ENCODE measurements at places on chromosomes 12 and 14.

DNA sequence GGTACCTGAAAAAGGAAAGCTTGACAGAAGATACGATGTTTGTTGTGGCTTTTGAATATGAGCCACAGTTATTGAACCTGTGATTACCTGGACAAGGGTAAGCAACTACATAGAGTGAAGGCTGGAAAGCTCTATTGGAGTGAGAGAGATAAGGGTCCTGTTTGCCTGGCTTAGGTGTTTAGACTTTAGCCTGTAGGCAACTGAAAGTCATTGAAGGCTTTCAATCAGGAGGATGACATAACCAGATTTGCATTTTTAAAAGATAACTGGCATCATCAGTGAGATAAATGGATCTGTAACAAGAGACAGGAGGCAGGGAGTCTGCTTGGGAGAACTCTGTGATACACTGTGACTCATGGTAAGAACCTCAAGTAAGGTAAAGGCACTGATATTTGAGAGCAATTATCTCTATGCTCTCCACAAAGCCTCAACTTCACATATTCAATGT lies 128.9 kb upstream of the SOX5 start:
- DNase-seq: no peak

DNA sequence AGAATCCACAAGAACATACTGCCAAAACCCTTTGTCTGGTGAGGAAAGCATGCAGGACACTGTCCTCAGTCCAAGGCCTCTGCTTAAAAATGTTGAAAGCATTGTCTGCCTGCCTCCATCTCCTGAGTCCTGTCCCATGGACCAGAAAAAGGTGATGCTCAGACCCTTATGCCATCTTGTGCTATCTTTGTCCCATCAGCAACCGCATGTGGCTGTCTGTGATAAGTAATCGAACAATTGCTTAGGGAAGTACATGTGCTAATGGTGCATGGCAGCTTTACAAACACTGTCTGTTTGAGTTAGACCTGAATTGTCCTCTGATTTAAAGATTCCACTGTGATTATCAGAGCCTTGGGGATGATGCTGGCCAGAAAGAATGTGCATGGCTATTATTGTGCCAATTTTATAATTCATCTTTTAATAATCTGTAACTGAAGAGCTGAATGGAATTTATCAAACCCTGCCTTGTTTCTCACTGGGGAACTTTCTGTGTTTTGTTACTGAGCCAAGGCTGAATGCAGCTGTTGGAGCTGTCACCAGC lies 177.5 kb downstream of the DACT1 start:
- no peak for DNase-seq

DNA sequence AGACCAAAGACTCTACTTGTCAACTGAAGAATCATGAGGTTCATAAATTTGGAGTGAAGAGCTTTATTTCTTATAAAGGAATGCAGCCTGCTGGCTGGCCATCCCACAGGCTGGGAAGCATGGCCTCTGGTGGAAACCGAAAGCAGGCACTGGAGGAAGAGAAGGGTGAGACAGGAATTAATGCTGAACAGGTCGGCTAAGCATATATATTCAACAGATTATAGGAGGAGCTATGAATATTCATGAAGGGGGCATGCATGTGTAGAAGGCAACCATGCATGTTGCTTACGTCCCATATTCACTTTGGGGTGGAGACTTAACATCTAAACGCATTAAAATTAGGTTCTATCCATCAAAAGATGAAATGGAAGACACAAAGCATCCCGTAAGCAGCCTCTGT lies 20.6 kb upstream of the RGS6 start:
- DNase-seq: no peak

DNA sequence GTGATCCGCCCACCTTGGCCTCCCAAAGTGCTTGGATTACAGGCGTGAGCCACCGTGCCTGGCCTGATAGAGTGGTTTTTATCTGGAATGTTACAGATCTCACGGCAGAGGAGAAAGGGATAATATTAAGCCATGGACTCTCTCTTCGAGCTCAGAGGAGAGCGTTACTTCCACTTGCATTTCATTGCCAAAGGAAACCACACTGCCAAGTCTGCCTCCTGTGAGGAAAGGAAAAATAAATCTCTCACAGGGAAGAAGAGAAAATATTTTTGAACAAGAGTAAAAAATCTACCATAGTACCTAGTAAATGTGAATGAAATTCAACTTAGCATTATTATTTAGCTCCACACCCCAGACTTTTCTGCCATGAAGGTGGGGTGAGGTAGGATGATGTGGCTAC lies 319.2 kb upstream of the PRICKLE1 start:
- no peak for DNase-seq

DNA sequence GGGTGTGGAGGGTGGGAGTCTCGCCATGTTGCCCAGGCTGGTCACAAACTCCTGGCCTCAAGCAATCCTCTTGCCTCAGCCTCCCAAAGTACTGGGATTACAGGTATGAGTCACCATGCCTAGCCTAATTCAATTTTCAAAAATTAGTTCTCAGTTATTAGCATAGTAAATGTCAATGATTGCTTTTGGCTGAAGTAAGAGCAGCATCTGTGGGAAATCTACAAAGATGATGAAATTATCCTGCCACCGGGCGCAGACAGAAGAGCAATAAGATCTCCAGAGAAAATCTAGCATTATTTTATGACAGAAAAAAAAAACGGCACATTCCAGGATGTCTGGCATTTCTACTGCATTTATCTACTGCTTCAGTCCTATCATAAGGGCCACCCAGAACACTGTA lies 97.9 kb upstream of the DAAM1 start:
- no peak for DNase-seq

DNA sequence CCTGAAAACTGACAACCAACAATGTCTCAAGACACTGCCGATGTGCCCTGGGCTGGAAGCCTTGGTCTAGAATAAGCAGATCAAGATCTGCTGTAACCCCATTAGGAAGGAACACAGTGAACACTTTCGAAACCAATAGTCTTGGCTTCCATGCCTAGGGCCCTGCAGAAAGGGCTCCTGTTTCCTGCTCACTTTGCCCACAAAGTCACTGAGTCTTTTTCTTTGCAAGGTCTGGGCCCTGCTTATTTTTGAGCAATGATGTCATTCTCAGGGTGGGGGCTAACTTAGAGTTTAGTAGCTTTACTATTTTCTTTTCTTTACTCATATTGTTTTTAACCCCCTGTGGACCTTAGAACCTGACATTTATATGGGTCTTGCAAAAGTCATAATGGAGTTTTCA lies 704.2 kb upstream of the TMEM132C start:
- no peak for DNase-seq

DNA sequence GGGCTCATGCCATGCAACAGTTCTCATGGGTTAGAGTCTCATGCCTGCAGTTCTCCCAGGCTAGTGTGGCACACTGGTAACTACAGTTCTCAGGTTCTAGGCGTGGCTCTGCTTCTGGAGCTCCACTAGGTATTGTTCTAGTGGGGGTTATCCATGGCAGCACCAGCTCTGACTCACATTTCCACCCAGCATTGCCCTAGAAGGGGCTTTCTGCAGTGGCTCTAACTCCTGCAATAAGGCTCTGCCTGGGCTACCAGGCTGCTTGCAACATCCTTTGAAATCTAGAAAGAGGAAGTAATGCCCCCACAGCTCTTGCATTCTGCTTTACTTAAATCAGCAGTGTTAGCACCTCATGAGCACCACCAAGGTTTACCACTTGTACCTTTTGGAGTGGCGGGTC lies 220.3 kb upstream of the ARID2 start:
- no peak for DNase-seq

- DNase-seq: no peak
Observed at GRCh38 chr12:68772714-68773113, 26.7 kb downstream of the SLC35E3 start.

GRCh38 chr14:76050797-76051392 lies 65.3 kb downstream of the IFT43 start:
- DNase-seq: no peak

DNA sequence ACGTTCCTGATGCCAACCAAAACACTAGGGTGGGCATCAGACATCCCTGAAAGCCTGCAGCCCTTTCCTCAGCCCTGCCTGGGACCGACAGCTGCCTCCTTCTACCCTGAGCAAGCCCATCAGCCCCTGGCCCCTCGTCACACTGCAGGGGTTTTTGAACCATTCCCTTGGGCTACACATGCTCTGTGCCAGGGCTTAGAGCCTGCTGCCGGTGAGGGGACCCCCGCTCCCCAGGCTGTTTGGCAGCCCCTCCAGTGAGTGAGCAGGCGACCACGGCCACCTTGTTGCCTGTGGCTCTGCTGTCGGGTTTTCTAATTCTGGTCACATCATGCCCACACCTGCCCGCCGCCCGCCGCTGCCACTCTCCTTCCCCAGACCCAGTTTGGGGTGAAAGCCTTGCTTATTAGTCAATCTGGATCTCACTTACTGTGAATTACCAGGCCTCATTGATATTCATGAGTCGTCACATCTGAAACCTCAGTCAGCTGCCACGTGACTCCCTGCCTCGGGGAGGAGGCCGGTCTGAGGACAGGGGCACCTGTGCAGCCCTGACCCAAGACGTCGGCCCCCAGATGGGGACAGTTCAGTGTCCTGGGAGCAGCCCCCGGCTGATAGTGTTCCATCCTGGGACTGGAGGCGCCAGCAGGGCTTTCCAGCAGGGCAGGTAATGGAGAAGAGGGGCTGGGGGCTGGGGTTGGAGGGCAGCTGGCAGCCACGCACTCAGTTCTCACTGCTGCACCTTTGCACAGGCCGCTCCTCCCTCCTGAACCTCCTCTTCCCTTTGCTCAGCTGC lies 163.0 kb downstream of the RBM19 start:
- no peak for DNase-seq

GRCh38 chr12:107436376-107436775 lies 249.2 kb upstream of the PWP1 start:
- no peak for DNase-seq

GRCh38 chr12:17278946-17279345 lies 673.0 kb upstream of the LMO3 start:
- no peak for DNase-seq

- DNase-seq: no peak
Observed at GRCh38 chr14:70698288-70698687, 56.6 kb downstream of the TTC9 start.

DNA sequence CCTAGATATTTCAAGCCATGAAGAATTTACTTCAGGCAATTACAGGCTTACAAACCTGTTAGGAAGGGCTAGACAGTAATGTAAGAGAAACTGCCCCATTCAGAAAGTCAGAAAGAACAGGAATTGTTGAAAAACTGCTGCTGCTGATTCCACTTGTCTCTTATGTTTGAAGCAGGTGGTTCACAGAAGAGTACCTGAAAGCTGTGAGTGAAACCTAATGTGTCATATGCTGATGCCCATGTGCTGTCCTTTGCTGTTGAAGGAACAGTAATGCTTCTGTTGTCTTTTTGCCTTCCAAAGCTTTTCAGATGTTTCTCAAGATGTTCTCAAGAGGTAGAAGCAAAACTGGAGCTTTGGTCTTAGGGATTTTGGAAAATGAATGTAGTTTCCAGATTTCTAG lies 39.0 kb downstream of the MNAT1 start:
- no peak for DNase-seq

DNA sequence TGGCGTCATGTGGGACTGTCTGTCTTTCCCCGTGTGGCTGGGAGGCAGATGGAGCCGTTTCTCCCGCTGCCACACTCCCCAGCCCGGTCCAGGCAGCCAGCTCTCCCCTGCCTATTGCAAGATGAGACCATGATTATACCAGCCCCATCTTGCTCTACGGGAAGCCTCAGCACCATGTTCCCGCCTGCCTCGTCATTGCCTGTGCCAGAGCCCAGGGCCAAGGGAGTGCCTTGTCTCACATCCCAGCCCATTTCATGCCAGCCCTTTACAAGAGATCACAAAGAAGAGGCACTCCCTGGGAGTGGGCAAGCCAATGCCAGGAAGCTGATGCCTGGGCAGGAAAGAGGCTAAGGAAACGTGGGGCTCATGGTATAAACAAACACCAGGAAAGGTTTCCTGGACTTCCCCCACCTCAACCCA lies 23.9 kb downstream of the GPR68 start:
- no peak for DNase-seq

DNA sequence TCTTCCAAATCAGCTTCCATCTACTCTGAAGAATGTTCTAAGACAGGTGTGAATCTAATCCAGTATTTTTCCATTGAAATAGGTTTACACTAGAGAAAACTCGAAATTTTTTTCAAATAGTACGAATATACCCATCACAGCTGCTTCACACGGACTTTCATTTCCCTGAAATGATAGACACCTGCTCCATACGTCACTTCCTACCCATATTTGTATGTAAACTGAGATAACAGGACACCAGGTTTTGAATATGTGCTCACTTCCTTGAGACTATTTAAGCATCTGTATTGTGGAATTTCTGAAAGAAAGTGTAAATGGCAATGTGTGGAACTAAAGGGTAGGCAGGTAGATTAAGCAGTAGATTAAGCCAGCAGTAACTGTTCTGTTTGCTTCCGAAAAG lies 13.4 kb upstream of the ITPR2 start:
- DNase-seq: no peak

DNA sequence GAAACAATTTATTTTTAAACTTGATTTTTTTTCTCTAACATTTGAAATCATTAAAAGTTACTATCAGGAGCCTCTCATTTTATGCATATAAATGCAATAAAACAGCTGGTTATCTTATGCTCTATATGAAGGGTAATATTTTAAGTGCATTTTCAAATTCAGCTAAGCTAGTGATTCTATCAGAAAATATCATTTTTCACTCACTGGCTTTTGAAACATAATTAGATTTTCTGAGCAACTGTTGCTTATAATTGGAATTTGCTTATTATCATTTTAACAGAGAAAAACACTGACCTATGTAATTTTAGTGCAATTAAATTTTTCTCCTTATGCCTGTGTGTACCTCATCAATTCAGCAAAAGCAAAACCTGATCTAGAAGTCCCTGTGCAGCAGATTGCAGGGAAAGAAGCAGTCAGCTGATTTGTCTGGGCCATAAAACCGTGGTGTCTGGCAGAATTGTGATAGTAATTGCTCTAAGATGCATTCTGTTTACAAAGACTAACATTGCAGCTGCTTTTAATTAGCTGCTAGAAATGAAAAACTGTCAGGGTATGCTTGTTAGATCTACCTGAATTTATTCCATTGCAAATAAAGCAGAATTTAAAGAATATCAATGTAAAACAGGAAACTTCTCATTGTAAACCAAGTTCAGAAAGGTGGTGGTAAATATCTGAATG lies 75.0 kb downstream of the BICD1 start:
- no peak for DNase-seq

- no peak for DNase-seq
Observed at GRCh38 chr12:131989021-131989420, 39.3 kb downstream of the EP400 start.
